Fibroblast of lung (primary cell): ENCODE measurements at places on chromosomes 12 and 14. TPM values are rescaled to one million over a fixed set of nuclear protein-coding genes. Genes with fewer than 3 reads are reported as not detected.
A peak's percentile ranks its signal among the peaks of the same experiment; 100 is the strongest.

DNA sequence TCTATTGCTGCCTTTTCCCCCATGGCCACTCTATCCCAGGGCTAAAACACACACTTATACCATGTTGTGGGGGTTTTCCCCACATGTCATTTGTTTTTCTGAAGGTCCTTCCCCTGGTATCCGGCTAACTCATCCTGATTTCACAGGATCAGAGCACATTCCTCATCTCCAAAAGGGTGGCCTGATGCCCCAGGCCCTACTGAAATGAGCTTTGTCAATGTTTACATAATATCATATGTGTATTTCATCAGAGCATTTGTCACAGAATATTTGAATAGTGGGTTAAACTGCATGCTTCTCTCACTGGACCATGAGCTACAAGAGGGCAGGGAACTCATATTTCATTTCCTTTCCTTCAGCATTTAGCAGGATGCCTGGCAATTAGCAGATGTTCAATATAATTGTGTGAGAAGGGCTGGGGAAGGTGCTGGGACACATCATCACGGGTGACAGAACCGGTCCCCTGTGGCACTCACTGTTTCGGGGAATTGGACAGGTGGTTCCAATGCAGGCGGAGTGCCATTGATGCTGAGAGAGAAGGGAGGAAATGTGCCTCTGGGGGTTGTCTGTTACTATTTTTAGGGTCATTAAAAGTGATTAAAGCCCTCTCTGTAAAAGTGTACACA, 26.8 kb downstream of the EMP1 start:
- DNase-seq = peak; percentile 75

DNA sequence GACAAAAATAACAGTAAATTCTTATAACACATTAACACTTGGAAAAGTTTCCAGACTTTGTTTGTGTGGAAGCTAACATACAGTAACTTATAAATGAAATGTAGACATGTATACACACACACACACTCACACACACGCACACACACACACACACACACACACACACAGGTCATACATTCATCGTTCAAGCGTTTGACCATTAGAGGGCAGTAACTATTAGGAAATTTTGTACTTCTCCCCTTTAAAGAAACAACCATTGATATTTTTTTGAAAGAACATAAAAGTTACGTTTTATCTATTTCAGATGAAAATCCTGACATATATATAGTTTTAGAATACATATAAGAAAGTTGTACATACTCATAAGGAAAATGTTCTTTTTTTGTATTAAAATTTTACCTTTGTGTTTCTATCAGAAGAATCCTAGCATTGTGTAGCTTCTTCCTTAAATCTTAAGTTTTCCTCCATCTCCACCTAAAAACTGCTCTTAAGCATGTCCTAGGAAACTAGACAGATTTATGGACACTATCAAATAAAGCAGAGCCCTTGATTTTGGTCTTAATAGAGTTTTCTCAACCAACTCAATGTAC, 29.0 kb downstream of the PTPRQ start:
- peak; percentile 90 for DNase-seq

DNA sequence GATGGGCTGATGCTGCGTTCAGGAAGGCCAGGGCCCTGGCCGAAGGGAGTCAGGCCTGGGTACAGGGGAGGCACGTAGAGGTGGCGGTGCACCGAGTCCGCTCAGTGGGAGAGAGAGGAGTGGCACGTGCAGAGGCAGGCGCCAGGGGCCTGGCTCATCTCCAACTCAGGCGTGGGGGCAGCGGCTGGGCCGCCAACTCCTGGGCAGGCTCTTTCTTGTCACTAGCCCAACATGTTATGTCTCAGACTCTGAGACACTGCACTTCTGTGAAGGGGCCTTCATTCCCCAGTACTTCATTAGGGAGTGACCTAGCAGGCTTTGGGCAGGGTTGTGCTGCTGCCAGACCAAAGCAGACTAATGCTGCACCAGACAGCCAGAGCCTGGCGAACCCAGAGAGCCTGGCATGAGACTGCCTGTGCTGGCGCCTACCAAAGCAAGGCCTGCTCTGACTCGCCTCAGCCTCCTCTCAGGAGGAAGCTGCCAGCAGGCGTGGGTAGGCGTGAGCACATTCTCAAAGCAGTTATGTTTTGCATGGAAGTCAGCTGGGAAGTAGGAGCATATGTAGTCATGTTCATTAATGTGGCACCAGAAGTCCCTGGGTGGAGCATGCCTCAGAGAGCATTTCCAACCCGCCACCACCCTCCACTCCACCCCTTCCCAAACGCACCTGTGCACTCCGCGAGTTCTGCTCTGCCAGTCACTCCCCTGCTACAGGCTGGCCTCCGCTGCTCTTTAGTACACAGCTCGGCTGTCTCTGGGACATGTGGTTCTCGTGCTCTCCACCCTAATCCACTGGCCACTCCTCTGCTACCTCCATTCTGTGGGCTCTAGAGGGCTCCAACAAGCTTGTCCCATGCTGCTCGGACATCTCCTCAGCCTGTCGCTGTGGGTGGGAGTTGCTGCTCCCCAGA, 9.7 kb downstream of the CKB start:
- DNase-seq = peak; percentile 57

- peak; percentile 56 for DNase-seq
Measured at GRCh38 chr14:22837750-22838538, 1.6 kb downstream of the MMP14 start.

The RHOJ gene
- total RNA-seq = 1.2 and 4.1 TPM in 2 replicates

The TEP1 gene
- total RNA-seq = 15.2 and 21.6 TPM in 2 replicates

DNA sequence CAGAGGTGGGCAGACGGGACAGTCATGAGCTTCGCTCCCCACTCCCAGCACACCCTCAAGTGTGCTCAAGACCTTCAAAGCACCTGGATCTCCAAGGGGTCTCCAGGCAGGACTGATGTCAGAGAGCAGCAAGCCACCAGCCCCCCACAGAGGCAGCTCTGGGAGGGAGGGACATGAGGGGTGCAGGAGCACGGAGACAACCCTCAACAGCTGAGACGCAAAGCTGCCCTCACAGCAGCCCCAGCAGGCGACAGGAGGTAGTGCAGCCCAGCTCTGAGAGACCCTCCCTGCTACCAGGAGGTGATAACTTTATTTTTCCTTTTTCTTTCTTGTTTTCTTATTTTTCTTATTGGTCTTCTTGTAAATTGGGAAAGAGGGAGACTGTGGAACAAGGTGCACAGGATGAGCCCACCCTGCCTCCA, 17.9 kb downstream of the SIVA1 start:
- no peak for DNase-seq

The RILPL1 gene
- total RNA-seq = 4.9 and 7.8 TPM in 2 replicates

- DNase-seq = no peak
Measured at GRCh38 chr12:47687636-47688035, 18.2 kb downstream of the RPAP3 start.

DNA sequence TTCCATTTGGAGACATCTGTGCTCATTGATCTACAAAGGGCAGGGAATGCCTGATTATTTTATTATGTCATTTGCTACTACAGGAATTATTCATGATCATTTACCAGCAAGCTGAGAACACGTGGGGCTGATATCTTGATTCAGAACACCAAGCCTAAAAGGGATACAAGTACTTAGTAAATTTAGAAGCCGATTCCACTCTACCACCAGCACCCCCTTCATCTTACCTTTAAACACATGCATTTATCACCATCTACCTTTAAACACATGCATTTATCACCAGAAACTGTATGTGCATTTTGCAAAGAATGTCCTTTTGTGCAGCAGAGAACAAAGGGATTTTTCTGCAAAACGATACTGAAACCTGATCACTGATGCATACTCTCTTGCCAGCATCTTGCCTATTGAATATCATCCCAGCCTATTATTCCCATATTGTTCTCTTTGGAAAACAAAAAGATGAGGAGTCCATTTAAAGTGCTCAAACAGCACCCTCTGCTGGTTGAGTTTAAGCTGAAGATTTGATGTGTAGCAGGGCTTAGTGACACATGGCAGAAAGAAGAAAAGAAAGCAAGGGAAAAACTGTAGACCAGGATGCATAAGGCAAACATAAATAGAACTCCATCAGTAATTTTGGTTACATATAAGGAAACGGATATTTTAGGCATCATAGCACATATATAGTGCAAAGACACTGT, 132.6 kb upstream of the PLEKHG7 start:
- DNase-seq = peak; percentile 70

DNA sequence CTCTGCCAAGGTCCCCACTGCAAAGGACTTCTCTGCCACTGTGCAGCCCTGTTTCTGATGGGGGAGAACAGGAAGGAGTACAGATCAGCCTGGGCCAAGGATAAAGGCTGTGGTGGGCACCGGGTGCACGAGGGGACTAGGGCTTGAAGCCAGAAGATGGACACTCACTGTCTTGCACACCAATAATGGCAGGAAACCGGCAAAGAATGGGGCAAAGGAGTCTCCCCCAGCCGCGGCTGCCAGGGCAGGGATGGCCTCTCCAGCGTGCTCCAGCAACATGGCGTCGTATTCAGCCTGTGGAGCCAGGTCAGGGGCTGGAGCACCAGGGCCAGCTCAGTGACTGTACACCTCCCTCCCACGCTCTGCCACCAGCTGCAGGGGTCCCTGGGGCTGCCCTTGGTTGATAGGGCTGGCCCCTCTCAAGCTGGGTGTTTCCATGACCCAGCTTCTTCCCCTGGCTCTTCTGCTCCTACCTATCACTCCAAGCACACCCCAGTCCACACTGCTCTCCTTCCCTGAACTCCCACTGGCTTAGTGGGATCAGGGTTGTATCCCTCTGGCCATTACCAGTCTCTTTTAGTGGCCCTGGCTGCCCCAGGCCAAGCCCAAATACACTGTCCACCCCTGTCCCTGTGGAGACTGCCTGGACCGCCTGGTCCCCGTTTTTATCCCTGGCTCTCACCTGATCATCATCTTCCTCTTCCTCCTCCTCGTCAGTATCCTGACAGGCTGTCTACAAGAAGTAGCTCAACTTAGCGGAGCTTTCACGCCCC, 6.3 kb downstream of the IPO4 start:
- no peak for DNase-seq

DNA sequence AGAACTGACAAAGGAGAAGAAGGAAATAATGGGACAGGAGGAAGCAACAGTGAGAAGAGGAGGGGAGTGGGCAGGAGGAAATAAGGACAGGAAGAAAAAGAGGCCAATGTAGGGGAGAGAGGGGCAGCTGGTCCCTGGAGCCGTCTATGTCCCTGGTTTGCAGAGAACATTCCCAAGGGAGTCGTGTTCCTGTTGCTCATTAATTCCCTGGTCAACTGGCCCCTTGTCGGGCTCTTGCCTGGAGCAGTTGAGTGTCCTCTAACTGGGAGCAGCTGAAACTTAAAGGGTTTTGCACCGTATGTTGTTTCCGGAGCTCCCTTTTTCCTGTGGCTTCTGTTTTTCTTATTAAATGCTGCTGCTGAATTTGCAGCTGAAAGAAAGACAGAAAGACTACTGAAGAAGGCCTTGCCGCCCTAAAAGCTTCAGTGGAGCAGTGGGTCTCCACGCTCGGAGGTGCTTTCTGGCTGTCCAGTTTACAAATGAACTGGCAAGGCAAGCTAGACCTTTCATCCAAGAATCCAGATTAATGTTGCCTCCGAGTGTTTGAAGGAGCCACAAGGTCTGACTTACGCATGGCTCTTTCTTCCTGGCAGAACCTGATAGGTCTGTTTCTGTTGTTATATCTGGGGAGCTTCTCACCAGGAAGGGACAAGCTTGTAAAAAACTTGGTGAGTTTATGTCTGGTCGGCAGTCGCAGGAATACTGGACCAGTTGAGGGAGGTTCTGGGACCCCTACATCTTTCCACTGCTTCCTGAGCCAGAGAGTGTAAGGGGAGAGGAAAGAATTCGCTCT, 146.2 kb upstream of the RFLNA start:
- peak; percentile 26 for DNase-seq

DNA sequence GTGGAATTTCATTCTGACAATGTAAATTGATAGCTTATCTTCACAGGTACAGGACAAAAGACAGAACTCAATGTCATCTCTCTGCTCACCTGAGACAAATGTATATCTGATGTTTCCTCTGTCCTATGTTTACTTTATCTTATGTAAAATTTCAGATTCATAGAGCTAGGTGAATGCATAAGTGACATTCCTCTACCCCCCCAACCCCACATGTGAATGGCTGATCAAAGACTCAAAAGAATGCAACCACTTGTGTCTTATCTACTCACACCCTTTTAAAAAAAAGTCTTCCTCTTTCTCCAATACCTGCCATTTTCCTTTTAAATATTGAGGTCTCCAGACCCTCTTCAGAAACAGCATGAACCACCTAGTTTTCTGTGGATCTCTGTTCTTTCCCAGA, 736.6 kb upstream of the SEL1L start:
- no peak for DNase-seq

GRCh38 chr12:116885491-116885890, 4.2 kb upstream of the HRK start:
- no peak for DNase-seq

The SMIM41 gene
- total RNA-seq = 2.0 and 2.1 TPM in 2 replicates

GRCh38 chr14:95196268-95196667, 38.9 kb upstream of the DICER1 start:
- no peak for DNase-seq

DNA sequence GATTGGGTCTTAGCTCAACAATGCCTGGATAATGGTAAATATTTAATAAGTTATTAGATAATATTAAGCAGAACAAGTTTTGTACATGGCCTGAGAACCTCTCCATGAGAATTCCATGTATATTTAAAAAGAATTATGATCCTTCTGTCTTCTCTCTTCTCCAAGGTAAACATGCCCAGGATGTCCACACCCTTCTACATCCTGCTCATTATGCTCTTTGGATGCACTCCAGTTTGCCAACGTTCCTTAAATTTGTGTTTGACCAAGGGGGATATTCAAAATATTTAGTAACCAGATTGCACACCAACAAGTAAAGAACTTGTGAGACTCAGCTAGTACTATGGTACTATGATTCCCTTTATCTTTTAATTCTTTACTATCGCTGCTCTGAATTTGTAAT, 44.8 kb upstream of the ERGIC2 start:
- DNase-seq = no peak

The MYF5 gene
- total RNA-seq = not detected in 2 replicates

DNA sequence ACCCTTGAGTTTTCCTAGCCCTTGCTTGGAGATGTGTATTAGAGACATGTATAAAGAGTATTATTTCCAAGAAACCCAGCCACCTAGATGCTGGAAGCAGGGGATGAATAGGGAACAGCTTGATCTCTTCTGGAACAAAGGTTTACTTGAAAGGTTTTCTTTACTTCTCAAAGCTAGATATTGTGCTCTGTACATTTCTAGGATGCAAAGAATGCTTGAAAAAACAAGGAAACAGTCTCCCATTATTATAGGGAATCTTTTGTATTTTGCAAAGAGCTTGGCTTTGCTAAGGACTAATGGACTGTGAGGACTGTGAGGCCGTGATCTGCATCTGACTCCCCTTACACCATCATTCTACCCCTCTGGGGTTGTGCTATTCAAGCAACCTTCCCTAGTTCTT, 77.9 kb downstream of the PRICKLE1 start:
- no peak for DNase-seq

DNA sequence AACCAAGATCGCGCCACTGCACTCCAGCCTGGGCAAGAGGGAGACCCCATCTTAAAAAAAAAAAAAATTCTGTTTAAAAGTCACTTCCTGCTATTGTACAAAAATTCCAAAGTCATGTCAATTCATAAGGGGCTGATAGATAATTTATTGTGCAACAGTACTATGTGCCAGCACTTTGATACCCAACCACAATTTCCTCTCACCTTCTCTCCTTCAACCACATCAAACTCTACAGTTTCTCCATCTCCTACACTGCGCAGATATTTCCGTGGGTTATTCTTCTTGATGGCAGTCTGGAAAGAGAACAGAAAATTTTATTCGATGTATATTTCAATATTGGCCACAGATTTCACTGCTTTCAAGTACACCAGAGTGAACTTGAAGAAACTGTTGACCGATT, 7.6 kb downstream of the YBX3 start:
- DNase-seq = no peak

- DNase-seq = no peak
Measured at GRCh38 chr14:90891326-90891725, 75.1 kb upstream of the TTC7B start.

The BCL7A gene
- 4.9 and 7.4 TPM in 2 replicates for total RNA-seq
